ENCODE measurements at places on chromosomes 11 and 22.
A peak's percentile ranks its signal among the peaks of the same experiment; 100 is the strongest.

GRCh38 chr11:134780486-134781147 is 368.6 kb upstream of the B3GAT1 start:
- H3K36me3 ChIP-seq: no peaks in the 10 kb centered on the region
- H3K4me3 ChIP-seq: no peak overlapping the region
- no peak for DNase-seq
- H3K27me3 ChIP-seq: no peaks in the 10 kb centered on the region
- no peaks in the 10 kb centered on the region for H3K4me1 ChIP-seq

DNA sequence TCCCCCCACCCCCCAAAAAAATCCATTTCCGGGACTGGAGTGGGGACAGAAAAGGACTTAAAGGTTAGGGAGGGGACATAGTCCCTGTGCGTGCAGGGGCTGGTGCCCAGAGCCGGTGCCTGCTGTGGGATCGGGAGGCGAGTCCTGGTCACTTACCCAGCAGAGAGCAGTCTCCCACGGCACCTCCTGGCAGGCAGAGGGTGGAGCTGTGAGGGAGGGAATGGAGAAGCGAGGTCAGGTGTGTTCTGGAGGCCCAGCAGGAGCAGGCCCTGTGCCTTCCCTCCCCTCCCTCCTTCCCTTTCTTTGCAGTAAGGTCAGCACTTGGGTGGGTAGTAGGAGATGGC is 28.4 kb downstream of the SHANK3 start:
- H3K27me3 ChIP-seq: no peaks in the 10 kb centered on the region
- DNase-seq: no peak
- H3K4me3 ChIP-seq: no peak overlapping the region
- no peak overlapping the region for H3K27ac ChIP-seq
- peaks cover 50% of the 10 kb centered on the region for H3K36me3 ChIP-seq

DNA sequence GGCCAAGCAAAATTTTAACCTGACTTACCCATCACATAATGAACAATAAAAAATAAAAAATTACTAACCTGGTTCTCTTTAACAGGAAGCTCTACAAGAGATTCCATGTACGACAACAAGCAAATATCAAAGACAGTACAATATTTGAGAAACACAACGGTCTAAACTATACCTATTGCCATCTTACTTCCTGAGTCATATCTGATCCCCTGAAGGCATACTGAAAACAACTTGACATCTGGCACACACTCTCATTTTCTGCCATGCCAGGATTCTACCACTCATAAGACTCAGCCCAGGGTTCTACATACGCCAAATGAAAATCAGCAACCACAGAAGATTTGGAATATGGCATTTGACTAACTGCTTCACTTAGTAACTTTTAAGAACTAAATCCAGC is 13.8 kb downstream of the DENND5A start:
- peaks cover 8% of the 10 kb centered on the region for H3K36me3 ChIP-seq
- DNase-seq: no peak
- no peaks in the 10 kb centered on the region for H3K27me3 ChIP-seq
- no peak overlapping the region for H3K4me3 ChIP-seq

- no peaks in the 10 kb centered on the region for H3K36me3 ChIP-seq
- H3K27ac ChIP-seq: peak overlapping the region; percentile 52
- peak; percentile 14 for DNase-seq
- H3K4me1 ChIP-seq: peaks cover 49% of the 10 kb centered on the region
Observed at GRCh38 chr11:10379426-10379825, 74.6 kb downstream of the ADM start.

All from esophagus muscularis mucosa (tissue), 4 donors.